ENCODE measurements at places on chromosomes 3 and 15. TPM values are rescaled to one million over a fixed set of nuclear protein-coding genes. Genes with fewer than 3 reads are reported as not detected.

The GOLGA6D gene
- total RNA-seq = 0.19 TPM

The CCR9 gene
- total RNA-seq = 0.66 TPM

The CHL1 gene
- not detected for total RNA-seq

The ASB14 gene
- 0.08 TPM for total RNA-seq

The OCA2 gene
- total RNA-seq = not detected

The PARP15 gene
- 70.7 TPM for total RNA-seq

The GOLGA8S gene
- 0.44 TPM for total RNA-seq

The TTLL13 gene
- 0.85 TPM for total RNA-seq

The GABRG3 gene
- total RNA-seq = not detected

The NEDD4 gene
- total RNA-seq = 3.3 TPM

The SCG3 gene
- total RNA-seq = not detected

The LRRC31 gene
- not detected for total RNA-seq

The KCNH8 gene
- total RNA-seq = 0.16 TPM

The GRK7 gene
- 0.13 TPM for total RNA-seq

The CCR2 gene
- total RNA-seq = 0.41 TPM

The PCOLCE2 gene
- total RNA-seq = not detected

The LDHAL6B gene
- not detected for total RNA-seq

The IL5RA gene
- not detected for total RNA-seq

GRCh38 chr15:80967991-80968510 is 21.6 kb downstream of the MESD start:
- H3K36me3 ChIP-seq = peaks cover 3% of the 10 kb centered on the region
- no peaks in the 10 kb centered on the region for H3K27me3 ChIP-seq
- no peak for DNase-seq
- no peak overlapping the region for H3K27ac ChIP-seq

DNA sequence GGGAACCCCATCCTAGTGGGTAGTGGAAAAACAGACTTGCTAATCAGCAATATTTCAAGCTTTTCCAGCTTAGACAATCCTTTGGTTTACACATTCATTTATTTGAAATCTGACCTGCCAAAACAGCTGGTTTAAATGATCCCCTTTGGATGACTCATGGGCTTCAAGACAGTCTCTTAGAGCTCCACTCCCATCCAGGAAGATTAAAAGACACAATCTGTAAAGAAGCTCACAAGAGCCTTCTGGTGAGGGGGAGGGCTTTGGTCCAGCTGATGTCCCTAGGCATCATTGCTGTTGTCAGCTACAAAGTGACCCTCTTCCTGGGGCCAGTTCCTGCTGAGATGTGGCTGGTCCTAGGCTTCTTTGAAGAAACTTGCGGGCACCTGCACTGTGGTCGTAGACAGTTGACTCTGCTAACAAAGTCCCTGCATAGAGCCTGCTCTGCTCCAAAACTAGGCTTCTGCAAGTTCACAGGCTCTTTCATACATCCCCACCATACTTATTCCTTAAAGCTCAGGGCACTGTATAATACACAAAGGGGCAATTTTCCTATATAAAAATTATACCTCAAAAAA is 73.7 kb downstream of the IGSF11 start:
- H3K36me3 ChIP-seq = no peaks in the 10 kb centered on the region
- no peaks in the 10 kb centered on the region for H3K27me3 ChIP-seq
- peaks cover 19% of the 10 kb centered on the region for H3K4me1 ChIP-seq
- no peak overlapping the region for H3K4me3 ChIP-seq
- no peak for DNase-seq
- no peak overlapping the region for H3K27ac ChIP-seq

DNA sequence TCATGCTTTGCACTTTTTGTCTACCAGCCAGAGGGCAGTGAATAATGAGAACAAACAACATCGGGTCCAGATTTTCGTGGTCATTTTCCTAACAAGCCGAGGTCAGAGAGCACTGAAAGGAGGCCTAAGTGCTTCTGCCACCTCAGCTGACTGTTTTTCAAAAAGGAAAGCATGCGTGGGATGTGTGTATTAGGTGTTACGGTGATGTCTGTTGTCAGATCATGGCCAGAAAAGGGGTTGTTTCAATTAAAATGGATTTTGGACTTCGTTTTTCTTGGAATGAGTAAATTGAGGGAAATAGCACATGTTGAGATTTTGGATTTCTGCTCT is 99.5 kb downstream of the APBA2 start:
- no peak overlapping the region for H3K27ac ChIP-seq
- H3K36me3 ChIP-seq = peaks cover 3% of the 10 kb centered on the region
- H3K4me1 ChIP-seq = no peaks in the 10 kb centered on the region
- no peak overlapping the region for H3K4me3 ChIP-seq
- no peak for DNase-seq

DNA sequence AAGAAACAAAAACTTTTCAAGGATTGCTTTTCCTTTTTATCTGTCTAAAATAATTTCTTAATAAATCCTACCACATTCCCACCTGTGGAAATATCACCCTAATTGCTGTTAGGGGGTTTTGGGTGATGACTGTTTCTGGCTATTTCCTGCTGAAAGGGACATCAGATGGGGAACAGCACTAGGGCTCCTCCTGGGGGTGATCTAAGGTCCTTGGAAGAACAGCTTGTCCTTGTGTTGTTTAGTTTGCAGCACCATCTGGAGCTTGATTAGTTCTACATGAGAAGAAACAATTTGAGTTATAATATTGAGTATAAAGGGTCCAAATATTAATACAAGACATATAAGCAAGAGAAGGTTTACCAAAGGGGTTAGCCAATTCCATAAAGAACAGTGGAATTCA is 18.7 kb downstream of the OR5H15 start:
- H3K4me3 ChIP-seq = no peak overlapping the region
- no peaks in the 10 kb centered on the region for H3K36me3 ChIP-seq
- H3K27me3 ChIP-seq = no peaks in the 10 kb centered on the region

GRCh38 chr3:178949896-178950295 is 121.7 kb downstream of the ZMAT3 start:
- DNase-seq = no peak
- H3K36me3 ChIP-seq = no peaks in the 10 kb centered on the region
- H3K27ac ChIP-seq = no peak overlapping the region
- H3K4me1 ChIP-seq = no peaks in the 10 kb centered on the region
- H3K4me3 ChIP-seq = no peak overlapping the region

- H3K4me1 ChIP-seq = no peaks in the 10 kb centered on the region
- H3K36me3 ChIP-seq = no peaks in the 10 kb centered on the region
- H3K4me3 ChIP-seq = no peak overlapping the region
- DNase-seq = no peak
- no peak overlapping the region for H3K27ac ChIP-seq
These were observed 473.3 kb downstream of the OTOL1 start for GRCh38 chr3:161969867-161970266.

DNA sequence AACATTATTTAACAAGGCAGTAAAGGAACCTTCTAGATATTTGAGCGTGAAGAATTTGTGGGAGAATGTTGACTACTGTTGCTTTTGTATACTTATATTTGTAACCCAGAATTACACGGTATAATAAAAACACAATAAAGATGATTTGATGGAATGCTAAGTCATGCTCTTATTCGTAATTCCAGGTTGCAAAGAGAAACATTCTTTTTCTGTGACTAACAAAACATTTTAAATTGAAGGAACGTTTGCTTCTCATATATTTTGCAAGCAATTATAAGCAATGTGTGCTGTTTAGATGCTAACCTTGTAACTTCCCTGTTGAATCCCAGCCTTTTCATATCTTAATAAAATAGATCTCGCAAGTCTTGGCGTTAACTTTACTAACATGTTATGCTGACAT is 124.4 kb upstream of the CGNL1 start:
- no peak overlapping the region for H3K4me3 ChIP-seq
- no peaks in the 10 kb centered on the region for H3K4me1 ChIP-seq
- H3K36me3 ChIP-seq = peaks cover 5% of the 10 kb centered on the region
- no peak for DNase-seq
- no peak overlapping the region for H3K27ac ChIP-seq
- H3K27me3 ChIP-seq = no peaks in the 10 kb centered on the region

DNA sequence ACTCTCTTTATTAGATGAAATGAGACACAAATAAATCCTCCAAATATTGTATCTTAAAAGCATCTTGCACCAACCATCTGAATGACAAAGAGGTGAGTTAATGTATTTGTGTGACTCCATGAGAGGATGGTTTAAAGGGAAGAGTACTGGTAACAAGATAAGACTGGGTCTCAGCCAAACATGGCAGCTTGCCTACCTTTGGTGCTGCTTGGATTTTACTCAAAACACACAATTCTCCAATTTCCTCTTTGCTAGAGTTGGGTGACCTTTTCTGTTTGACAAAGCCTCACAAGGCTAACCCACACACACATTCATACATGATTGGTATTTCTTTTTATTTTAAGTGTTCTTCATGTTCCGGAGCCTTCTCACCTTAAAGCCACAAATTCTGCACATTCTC is 506.4 kb downstream of the FGF12 start:
- H3K4me1 ChIP-seq = no peaks in the 10 kb centered on the region
- H3K27ac ChIP-seq = no peak overlapping the region
- no peak for DNase-seq
- no peaks in the 10 kb centered on the region for H3K36me3 ChIP-seq

- no peak overlapping the region for H3K27ac ChIP-seq
- no peak overlapping the region for H3K4me3 ChIP-seq
- no peaks in the 10 kb centered on the region for H3K27me3 ChIP-seq
- H3K36me3 ChIP-seq = no peaks in the 10 kb centered on the region
- DNase-seq = no peak
These were observed 216.5 kb upstream of the PEX5L start for GRCh38 chr3:180253283-180253682.

- DNase-seq = no peak
- no peaks in the 10 kb centered on the region for H3K27me3 ChIP-seq
- no peaks in the 10 kb centered on the region for H3K36me3 ChIP-seq
These were observed 115.7 kb upstream of the ADAMTS9 start for GRCh38 chr3:64803469-64803868.

DNA sequence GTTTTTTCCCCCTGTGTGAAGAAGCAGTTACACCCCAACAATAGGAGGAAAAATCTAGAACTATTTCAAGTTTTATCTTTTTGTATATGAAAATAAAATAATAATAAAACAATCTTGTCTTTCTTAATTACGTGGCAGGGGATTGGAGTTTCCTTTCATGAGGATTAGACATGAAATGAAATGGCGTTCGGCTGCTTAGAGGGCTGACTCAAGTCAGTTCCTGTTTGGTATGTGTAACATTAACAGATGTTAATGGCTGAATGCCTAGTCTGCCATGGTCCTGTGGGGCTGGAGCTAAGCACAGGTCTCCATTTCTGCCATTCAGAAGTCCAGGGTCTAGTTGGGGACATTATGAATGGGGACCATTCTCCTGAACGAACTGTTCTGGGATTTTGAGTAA is 3.1 kb upstream of the EXOG start:
- DNase-seq = no peak
- H3K4me1 ChIP-seq = peaks cover 8% of the 10 kb centered on the region
- no peaks in the 10 kb centered on the region for H3K36me3 ChIP-seq
- no peaks in the 10 kb centered on the region for H3K27me3 ChIP-seq

GRCh38 chr15:38521316-38521715 is 43.3 kb downstream of the RASGRP1 start:
- DNase-seq = no peak
- no peaks in the 10 kb centered on the region for H3K27me3 ChIP-seq
- peaks cover 7% of the 10 kb centered on the region for H3K4me1 ChIP-seq
- peaks cover 80% of the 10 kb centered on the region for H3K36me3 ChIP-seq
- H3K27ac ChIP-seq = peak overlapping the region; percentile 19

- H3K36me3 ChIP-seq = no peaks in the 10 kb centered on the region
- H3K4me3 ChIP-seq = no peak overlapping the region
- no peak for DNase-seq
- H3K27me3 ChIP-seq = no peaks in the 10 kb centered on the region
- no peaks in the 10 kb centered on the region for H3K4me1 ChIP-seq
- H3K27ac ChIP-seq = no peak overlapping the region
These were observed 25.9 kb upstream of the ADAMTS7 start for GRCh38 chr15:78837131-78837530.

- no peaks in the 10 kb centered on the region for H3K4me1 ChIP-seq
- no peak for DNase-seq
- H3K36me3 ChIP-seq = no peaks in the 10 kb centered on the region
- no peaks in the 10 kb centered on the region for H3K27me3 ChIP-seq
- H3K27ac ChIP-seq = no peak overlapping the region
These were observed 25.2 kb upstream of the CLSTN2 start for GRCh38 chr3:139909811-139910210.

- H3K36me3 ChIP-seq = no peaks in the 10 kb centered on the region
- H3K27me3 ChIP-seq = no peaks in the 10 kb centered on the region
- H3K4me1 ChIP-seq = no peaks in the 10 kb centered on the region
- no peak for DNase-seq
- H3K27ac ChIP-seq = no peak overlapping the region
These were observed 15.7 kb downstream of the CIDEC start for GRCh38 chr3:9864200-9864927.

GRCh38 chr3:164371681-164372080 is 706.6 kb downstream of the SI start:
- no peak for DNase-seq
- H3K36me3 ChIP-seq = no peaks in the 10 kb centered on the region
- H3K4me3 ChIP-seq = no peak overlapping the region

- no peak overlapping the region for H3K4me3 ChIP-seq
- H3K27me3 ChIP-seq = no peaks in the 10 kb centered on the region
- H3K4me1 ChIP-seq = no peaks in the 10 kb centered on the region
- DNase-seq = no peak
- H3K36me3 ChIP-seq = no peaks in the 10 kb centered on the region
These were observed 202.7 kb downstream of the MAGI1 start for GRCh38 chr3:65836047-65836446.

GRCh38 chr3:197793247-197793646 is 2.2 kb downstream of the LRCH3 start:
- no peaks in the 10 kb centered on the region for H3K27me3 ChIP-seq
- DNase-seq = no peak
- H3K36me3 ChIP-seq = no peaks in the 10 kb centered on the region
- no peak overlapping the region for H3K4me3 ChIP-seq

GRCh38 chr15:80953001-80953952 is 36.3 kb downstream of the MESD start:
- no peak overlapping the region for H3K4me3 ChIP-seq
- no peak overlapping the region for H3K27ac ChIP-seq
- DNase-seq = no peak

GRCh38 chr3:140128631-140129030 is 193.6 kb downstream of the CLSTN2 start:
- H3K36me3 ChIP-seq = no peaks in the 10 kb centered on the region
- no peak overlapping the region for H3K4me3 ChIP-seq
- no peak overlapping the region for H3K27ac ChIP-seq
- H3K27me3 ChIP-seq = no peaks in the 10 kb centered on the region
- no peaks in the 10 kb centered on the region for H3K4me1 ChIP-seq

GRCh38 chr3:186966406-186966805 is 36.1 kb downstream of the ST6GAL1 start:
- H3K4me3 ChIP-seq = no peak overlapping the region
- peaks cover 4% of the 10 kb centered on the region for H3K36me3 ChIP-seq
- H3K4me1 ChIP-seq = no peaks in the 10 kb centered on the region
- no peak for DNase-seq
- no peaks in the 10 kb centered on the region for H3K27me3 ChIP-seq

GRCh38 chr3:87900061-87900460 is 158.7 kb downstream of the CGGBP1 start:
- no peaks in the 10 kb centered on the region for H3K36me3 ChIP-seq
- no peak overlapping the region for H3K4me3 ChIP-seq
- H3K4me1 ChIP-seq = no peaks in the 10 kb centered on the region
- H3K27ac ChIP-seq = no peak overlapping the region

All from naive thymus-derived CD4-positive, alpha-beta T cell (primary cell).